ENCODE measurements at places on chromosomes 5 and 9.

GRCh38 chr5:122719991-122720746, 54.7 kb upstream of the SNX2 start:
- DNase-seq = no peak

DNA sequence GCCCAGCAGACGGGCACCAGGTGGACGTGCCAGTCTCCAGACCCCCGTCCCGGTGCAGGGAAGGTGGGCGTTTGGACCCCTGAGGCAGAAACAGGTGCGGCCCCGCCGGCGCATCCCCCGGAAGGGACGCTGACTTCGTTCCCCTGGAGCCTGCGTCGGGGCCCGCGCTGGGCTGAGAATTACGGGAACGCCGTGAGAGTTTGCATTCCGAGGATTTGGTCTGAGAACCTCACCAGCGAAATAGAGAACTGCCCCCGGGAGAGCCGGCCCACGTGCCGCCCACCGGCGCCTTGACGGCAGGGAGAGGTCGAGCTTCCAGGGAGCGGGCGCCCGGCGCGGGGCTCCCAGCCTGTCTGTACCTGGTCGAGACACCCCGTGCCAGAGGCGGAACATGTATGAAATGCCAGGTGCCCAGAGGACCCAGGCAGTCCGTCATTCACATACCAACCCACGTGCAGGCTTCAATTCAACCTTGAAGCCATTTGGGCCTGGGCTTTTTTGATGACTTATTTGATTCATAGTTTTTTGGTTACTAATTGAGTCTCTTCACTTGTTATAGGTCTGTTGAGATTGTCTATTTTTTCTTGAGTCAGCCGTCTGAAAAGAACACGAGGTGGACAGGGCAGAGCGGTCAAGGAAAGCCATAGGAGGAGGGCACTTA, 877 bp upstream of the CAMSAP1 start:
- DNase-seq = no peak

- no peak for DNase-seq
Measured at GRCh38 chr9:14212077-14212476, 101.9 kb downstream of the NFIB start.

DNA sequence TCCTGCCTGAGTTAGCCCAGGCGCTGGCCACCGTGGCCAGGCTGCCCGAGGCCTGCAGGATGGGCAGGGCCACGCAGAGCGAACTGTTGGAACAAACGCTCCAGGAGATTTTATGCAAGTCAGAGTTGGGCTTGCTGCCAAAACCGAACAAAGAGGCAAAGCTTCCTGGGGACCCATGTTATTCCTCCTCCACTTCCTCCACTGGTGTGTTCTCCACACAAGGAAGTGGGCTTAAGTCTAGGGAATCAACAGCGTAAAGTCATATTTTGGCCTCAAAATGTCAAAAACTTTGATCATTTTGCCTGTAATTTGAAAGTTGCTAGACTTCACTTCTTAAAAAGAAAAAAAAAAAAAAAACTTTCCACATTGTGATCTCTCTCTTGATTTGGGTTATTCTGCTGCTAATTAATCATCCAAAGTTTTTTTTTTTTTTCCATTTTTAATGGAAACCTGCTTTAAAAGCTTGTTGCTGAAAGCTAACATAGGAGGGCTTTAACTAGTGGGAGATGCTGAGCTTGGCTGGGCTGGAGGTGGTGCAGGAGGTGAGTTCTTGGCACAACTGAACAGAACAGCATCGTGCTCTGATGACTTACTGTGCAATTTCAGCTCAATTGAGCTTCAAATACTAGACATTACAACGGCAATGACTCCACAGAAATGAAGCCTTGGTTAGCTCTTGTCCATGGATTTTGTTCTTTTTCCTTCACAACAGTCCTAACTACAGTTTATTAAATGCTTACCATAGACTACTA, 73.0 kb downstream of the PTPDC1 start:
- DNase-seq = no peak

- no peak for DNase-seq
Measured at GRCh38 chr9:129880654-129881546, 45.6 kb downstream of the USP20 start.

- DNase-seq = no peak
Measured at GRCh38 chr5:9924614-9925013, 294.5 kb upstream of the TAS2R1 start.

DNA sequence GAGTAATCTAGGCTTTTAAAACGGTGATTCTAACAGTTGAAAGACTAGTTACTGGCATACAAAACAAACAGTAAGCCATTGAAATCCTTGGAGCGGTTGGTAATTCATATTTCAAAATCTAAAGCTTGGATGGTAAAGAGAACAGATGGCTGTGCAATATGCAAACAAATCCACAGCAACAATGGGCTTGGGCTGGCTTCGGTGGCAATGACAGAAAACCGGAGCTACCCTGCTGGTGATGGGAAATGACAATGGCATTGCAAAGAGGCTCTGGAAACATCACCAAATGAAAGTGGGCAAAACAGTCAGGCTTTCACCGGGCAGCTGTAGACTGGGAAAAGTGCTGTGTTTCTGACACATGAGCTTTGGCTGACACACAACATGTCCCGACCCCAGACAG, 42.2 kb downstream of the MED27 start:
- no peak for DNase-seq
